Heart left ventricle (tissue), 16 donors: ENCODE measurements at places on chromosomes 1 and 21. TPM values are rescaled to one million over a fixed set of nuclear protein-coding genes. Genes with fewer than 3 reads are reported as not detected.

DNAI4 gene
- total RNA-seq: 10.5 TPM

- DNase-seq: no peak
Measured at GRCh38 chr1:188425687-188426086, 1596.9 kb downstream of the PLA2G4A start.

DNA sequence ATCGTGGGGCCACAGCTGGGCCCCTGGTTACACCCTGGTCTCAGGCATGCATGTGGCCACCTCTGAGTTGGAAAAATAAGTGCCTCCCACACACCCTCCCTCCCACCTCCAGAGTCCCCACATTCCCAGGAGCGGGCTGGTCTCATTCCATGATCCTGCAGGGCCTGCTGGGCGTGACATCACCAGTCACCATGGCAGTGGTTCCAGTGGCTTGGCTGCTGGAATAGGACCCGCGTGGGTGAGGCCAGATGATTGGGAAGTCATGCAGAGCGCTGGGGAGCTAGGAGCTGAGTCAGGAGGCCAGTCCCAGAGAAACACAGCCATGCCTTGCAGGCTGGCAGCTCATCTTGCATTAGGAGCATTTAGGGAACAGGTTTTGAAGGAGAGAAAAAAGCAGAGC, 125.4 kb upstream of the TMEM51 start:
- DNase-seq: no peak

- DNase-seq: peak; percentile 59
Measured at GRCh38 chr1:159881622-159882526, 18.1 kb downstream of the CFAP45 start.

- no peak for DNase-seq
Measured at GRCh38 chr1:47697616-47698335, 259.9 kb downstream of the FOXD2 start.

SLFNL1 gene
- total RNA-seq: not detected

TTC39A gene
- 23.2 TPM for total RNA-seq

GRCh38 chr21:20883408-20883800, 114.8 kb upstream of the NCAM2 start:
- DNase-seq: no peak

DNA sequence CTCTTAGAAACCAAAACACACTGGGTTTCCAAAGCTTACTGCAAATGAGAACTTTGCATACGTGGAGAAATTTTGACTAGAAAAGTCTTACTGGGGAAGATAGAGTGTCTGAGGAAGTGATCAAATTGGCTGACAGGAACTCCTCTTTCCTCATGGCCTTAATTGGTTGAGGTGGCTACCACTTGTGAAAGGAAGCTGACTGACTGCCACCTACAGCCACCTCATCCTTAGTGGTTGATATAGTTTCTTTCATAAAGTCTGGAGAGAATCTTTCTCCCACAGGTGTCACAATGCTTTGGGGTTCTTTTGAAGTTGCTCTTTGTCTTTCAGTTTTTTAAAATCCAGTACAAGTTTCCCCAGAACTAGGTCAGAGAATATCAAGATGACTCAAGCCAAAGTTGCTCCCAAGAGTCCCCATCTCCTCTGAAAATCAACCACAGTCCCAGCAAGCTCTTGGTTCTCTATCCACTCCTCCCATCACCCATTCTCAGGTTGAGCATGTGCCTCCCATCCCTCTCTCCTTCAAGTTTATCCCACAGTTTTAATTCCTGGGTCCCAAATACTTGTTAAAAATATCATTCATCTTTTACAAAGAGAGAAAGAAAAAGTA, 43.3 kb downstream of the GPR88 start:
- DNase-seq: no peak

AGBL4 gene
- 1.4 TPM for total RNA-seq

GRCh38 chr1:243748706-243749283, 101.2 kb downstream of the AKT3 start:
- no peak for DNase-seq

IQCC gene
- 1.1 TPM for total RNA-seq

DNA sequence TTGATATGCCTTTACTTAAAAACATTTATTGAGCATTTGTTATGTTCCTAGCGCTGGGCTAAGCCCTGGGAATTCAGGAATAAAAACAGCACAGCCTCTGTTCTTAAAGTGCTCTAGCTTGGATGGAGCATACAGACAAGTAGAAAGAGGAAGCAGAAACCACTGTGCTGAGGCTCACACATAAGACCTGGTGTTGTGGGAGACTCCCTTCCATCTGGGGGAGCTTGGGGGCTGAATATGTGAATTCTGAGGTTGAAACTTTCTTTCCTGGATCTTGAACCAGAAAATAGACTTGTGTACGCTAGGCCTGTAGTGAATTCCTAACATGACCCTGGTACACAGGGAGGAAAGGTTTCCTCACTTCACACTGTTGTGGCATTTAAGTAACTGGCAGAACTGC, 209.9 kb downstream of the ZNF326 start:
- no peak for DNase-seq

DNA sequence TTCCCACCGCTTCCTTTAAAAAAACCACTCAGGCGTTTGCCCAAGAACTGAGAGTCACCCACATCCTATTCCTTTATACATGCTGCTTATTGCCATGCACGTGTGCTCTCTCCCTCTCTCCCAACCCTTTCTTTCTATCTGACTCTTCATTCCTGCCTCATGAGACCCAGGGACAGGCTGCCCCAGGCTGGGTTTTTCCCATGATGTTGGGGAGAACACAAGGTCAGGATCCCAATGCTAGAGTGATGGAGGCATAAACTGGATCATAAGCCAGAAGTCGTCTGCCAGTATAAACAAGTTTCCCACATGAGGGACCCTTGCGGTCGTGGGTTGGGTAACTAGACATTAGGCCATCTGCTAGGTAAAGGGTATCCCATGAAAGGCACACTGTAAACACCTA, 64.9 kb downstream of the CD2 start:
- no peak for DNase-seq

GRCh38 chr1:9291914-9292360, 757 bp upstream of the SPSB1 start:
- peak; percentile 49 for DNase-seq

DNA sequence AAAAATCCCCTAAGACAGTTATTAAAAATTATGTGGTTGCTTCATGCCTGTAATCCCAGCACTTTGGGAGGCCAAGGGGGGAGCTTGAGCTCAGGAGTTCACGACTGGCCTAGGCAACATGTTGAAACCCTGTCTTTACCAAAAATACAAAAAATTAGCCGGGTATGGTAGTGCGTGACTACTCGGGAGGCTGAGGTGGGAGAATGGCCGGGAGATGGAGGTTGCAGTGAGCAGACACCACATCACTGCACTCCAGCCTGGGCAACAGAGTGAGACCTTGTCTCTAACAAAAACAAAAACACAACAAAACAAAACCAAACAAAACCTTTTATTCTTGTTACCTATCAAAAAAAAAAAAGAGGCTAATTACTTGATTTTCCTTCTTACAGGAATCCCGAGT, 2.1 kb downstream of the ELK4 start:
- no peak for DNase-seq

DNA sequence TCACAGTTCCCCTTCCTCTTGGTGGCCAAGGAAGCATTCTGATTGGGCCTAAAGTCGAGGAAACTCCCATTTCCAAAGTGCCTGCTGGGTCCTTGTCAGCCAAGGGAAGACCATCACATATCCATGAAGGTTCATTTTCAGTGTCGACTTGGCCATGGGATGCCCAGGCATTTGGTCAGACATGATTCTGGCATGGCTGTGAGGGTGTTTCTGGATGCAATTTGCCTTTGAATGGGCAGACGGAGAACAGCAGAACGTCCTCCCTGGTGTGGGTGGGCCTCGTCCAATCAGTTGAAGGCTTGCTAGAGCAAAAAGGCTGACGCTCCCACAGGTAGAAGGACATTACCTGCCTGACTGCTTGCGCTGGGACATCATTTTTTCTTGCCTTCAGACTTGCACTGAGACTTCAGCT, 48.3 kb upstream of the LBR start:
- no peak for DNase-seq

DNA sequence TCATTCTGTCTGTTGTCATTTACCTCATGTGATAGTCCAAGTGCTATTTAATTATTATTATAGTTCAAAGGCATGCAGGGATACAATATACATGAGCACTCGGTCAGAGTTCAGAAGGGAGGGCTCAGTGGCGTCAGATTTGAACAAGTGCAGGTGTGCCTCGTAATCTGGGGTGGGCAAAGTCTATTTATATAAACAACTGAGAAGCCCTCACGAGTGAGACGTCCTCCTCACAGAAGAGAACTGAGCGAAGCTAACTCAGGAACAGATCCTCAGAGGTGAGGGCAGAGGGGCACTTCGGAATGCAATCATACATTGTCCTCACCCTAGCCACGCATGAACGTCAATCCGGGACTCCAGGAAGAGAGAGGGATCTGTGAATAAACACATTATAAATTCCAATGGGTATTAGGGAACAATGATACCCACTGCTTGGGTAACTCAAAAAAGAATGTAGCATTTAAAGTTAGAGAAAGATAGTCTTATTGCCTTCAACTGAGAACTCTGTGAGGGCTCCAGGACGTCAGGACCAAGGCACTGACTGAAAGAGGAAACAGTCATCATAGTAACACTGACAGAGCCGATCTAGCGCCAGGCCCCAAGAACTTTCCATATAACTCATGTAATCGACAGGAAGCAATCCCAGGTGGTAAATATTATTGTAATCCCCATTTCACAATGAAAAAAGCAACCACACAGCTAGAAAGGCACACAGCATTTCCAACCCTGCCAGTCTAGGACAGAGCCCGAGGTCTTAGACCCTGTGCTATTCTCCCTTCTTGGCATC, 127.1 kb upstream of the B3GALT2 start:
- DNase-seq: no peak
